Fibroblast of gingiva (primary cell): ENCODE measurements at places on chromosomes 2 and 18.

- no peak for DNase-seq
These were observed 162.2 kb upstream of the HNMT start for GRCh38 chr2:137802038-137802437.

- no peak for DNase-seq
These were observed 72.0 kb downstream of the RIF1 start for GRCh38 chr2:151481744-151482143.

DNA sequence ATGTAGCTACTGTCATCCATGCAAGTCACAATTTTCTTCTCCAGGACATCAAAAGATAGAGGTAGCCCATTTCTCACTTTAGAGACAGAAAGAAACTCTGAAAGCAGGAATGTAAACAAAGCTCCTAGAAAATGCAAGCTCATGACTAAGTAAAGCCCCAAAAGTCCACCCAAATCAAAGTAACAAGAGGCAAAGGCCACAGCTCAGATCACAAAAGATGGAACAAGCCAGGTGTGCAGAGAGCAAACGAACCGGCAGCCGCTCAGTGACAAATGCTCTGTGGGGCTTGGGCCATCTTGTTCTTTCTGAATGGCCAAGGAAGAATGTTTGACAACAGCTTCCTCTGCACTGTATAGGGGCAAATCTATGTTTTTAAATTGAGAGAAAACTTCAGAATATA lies 201.0 kb downstream of the CYRIA start:
- DNase-seq = no peak

DNA sequence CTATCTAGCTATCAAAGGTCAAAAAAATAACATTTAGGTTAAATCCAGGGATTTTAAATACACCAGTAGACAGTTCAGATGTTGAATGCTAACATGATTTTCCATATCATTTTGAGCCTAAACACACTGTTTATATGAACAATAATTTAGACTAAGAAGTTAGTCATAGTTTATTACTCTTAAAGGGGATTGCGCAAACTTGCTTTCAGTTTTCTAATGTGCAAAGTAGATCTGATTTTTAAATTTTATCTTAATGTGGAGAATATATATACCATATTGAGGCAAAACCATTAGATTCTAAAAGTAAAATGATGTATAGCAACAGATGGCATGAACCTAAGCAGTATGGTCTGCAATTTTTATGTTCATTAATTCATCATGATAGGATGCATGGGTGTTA lies 76.6 kb downstream of the CDH7 start:
- DNase-seq = no peak

DNA sequence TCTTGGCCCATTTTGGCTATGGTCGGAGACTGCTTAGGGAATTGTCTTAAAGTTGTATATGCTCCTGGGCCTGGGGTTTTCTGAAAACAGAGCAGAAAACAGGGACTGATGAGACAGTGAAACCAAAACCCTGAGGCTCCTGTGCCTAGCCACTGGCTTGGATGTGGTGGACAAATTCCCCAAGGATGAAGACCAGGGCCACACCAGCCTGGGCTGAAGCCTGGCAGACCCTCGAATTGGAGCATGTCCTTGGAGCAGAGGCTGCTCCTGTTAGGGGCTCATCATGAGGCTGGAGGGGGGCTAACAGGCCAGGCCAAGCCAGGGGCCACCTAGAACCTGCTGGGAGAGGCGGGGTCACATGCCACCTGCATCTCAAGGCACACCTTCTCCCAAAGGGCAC lies 68.1 kb downstream of the STPG4 start:
- DNase-seq = no peak

GRCh38 chr2:216344206-216344949 lies 27.9 kb downstream of the MARCHF4 start:
- no peak for DNase-seq

- DNase-seq = no peak
These were observed 99.7 kb upstream of the CYRIA start for GRCh38 chr2:16765356-16765755.

DNA sequence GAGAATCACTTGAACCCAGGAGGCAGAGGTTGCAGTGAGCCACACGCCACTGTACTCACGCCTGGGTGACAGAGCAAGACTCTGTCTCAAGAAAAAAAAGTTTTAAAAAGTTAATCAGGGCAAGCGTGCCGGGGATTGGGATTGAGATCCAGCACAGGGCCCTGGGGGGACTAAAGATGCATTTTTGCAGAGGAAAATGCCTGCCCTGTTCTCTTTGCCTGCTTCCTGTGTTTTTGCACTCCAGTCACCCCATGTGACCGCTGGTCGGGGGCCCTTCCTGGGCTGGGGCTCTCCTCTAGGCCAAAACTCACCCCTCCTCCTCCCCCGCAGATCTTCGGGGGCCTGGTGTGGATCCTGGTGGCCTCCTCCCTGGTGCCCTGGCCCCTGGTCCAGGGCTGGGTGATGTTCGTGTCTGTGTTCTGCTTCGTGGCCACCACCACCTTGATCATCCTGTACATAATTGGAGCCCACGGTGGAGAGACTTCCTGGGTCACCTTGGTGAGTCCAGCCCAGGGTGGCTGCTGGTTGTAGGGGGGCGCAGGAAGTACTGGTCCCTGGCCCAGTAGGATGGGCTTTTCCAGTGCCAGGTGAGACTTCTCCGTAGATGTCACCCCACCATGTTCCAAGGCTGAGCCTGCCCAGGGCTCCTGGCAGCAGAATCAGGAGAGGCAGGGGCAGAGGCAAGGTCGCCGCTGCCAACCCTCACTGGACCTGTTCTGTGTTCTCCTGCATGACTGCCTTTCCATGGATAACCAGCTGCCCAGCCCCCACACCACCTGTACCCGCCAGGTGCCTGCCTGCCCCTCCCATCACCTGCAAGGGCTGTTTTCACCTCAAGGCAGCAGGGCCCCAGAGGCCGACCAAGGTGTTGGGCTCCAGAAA lies 22.4 kb downstream of the MAL start:
- DNase-seq = no peak

- DNase-seq = peak; percentile 6
These were observed 91.5 kb upstream of the PARD3B start for GRCh38 chr2:204453730-204454167.

GRCh38 chr2:134500211-134500935 lies 218.4 kb downstream of the TMEM163 start:
- no peak for DNase-seq

DNA sequence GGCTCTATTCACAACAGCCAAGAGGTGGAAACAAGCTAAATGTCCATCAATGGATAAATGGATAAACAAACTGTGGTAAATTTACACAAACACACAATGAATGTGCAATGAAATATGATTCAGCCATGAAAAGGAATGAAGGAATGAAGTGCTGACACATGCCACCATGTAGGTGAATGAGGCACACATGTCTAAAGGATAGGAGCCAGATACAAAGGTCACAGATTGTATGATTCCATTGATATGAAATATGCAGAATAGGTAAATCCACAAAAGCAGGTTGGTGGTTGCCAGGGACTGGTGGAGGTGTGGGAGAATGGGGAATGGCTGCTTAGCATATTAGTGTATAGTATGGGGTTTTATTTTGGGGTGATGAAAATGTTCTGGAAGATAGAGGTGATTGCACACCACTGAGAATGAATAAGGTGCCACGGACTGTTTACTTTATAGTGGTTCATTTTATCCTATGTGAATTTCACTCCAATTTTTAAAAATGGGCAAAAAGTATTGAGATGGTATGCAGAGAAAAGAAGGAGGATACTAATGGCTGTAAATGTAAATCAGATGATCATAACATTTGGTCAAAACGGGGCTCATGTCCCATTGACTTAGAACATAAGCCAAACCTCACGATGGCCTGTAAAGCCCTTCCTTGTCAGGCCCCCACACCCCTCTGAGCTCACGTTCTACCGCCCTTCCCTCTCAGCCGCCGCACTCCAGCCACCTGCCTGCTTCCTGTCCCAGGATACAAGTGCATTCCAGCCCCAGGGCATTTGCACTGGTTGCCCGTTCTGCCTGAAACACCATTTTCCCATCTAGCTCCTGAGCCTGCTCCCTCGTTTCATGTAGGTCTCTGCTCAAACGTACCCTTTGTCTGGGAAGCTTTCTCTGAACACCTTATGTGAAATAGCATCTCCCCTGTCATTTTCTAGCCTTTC lies 165.5 kb downstream of the DDX1 start:
- no peak for DNase-seq

DNA sequence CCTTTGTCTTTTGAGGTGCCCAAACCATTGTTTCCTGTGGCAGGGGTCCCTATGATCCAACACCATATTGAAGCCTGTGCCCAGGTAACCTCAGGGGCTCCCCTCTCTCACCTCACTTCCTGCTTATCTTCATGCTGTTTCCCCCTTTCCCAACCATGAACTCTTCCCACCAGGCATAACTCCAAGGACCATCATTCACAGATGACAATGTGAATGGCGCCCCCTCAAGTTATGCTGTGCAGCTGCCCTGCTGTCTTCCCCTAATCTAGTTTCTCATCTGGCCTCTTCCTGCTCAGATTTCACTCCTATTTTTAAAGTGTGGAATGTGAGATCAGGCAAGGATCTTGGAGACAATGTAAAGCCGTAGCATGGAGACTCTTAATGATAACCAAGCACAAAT lies 1.4 kb downstream of the GMPPA start:
- DNase-seq = peak; percentile 16

DNA sequence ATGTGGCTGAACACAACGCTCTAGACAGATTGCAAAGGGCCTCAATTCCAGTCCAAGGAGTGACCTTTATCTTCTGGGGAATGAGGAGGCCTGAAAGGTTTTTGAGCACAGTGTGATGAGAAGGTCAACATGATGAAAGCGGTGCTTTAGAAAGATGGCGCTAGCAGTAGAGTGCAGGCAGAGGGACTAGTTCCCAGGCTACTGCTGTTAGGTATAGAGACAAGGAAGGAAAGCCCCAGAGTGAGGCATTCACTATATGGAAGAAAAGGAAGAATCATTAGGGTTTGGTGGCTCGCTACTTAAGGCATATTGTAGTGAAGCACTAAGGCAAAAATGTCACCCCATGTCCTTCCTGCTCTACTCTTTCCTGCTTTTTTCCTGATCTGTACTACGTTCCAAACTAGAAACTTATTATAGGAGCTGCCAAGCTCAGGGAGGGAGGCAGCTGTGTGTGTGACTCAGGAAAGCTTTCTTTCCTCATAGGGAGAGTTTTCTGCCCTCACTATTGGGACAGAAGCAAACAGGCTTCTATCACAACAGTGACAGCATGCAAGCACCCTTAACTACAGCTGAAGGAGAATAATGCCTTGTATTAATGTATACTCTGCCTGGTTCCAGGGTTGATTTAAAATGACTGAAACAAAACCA lies 160.8 kb upstream of the CAVIN2 start:
- peak; percentile 57 for DNase-seq

GRCh38 chr2:3747032-3747654 lies 43.8 kb downstream of the DCDC2C start:
- no peak for DNase-seq

GRCh38 chr2:61469424-61470121 lies 1.3 kb downstream of the USP34 start:
- no peak for DNase-seq

GRCh38 chr18:37533647-37534584 lies 31.7 kb downstream of the CELF4 start:
- no peak for DNase-seq

DNA sequence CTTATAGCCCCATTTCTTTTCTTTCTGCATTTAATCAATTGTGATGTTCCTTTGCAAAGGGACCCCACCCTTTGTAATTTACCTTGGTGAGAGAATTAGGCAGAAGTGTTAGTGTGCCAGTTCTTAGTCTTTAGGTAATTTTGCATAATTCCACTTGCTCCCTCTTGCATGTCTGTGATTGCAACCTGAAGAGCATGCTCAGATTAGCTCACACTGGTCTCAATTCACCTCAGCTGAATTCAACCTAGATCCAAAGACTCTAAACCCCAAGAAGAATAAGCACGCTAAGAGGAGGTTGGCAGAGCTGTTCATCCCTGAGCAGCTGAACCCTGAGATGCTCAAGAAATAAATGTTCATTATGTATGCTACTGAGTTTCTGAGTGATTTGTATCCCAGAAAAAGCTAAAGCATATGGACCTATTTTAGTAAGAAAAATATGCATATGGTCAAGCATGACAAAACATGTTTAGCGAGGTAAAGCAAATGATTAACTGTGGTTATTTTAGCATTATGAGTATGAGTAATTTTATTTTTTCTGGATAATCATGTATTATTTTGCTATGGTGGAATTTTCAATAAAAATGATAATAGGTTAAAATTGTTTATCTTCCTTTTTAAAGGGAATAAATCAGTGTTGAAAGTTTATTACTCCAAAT lies 299.2 kb upstream of the ZSWIM2 start:
- DNase-seq = no peak

DNA sequence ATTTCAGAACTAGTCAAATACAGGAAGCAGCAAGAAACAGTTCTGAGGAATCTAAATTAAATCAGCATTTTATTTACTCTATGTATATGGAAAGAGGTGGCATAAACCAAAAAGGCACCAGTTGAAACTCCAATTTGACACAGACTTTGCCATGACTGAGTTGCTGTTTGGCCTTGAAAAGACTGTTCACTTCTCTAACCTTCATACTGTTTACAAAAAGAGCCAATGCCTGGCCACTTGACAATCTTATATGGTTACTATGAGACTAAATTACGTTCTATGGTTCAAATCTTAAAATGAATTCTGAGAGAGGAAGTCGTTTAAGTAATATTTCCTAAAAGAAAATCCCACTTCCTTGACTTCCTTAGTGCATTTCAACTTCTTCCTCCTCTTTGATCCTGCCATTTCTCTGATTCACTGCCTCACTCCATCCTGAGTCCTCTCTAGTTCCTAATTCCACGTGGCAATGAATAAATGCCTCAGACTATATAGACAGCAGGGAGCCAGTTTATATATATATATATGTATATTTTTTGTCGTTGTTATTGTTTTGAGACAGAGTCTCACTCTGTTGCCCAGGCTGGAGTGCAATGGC lies 13.2 kb downstream of the CEP76 start:
- no peak for DNase-seq

DNA sequence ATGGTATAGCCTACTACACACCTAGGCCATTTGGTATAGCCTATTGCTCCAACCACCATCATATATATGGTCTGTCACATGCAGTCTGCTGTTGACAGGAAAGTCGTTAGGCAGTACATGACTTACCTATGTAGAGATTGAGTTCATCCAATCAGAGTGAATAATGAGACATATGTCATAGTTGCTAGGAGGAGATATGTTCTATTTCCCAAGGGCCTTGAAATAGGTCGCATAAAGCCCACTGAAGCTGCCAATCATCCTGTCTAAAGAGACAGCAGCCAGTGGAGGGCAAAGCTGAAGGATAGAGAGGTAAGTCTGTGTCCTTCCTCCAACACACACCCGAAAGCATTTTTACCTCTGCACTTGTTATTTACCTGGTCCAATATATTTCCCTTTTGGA lies 263.4 kb downstream of the PTPRM start:
- no peak for DNase-seq

- DNase-seq = peak; percentile 48
These were observed 245.0 kb downstream of the PTGR3 start for GRCh38 chr18:74963820-74964446.

GRCh38 chr2:30503695-30504052 lies 56.6 kb downstream of the LCLAT1 start:
- no peak for DNase-seq

DNA sequence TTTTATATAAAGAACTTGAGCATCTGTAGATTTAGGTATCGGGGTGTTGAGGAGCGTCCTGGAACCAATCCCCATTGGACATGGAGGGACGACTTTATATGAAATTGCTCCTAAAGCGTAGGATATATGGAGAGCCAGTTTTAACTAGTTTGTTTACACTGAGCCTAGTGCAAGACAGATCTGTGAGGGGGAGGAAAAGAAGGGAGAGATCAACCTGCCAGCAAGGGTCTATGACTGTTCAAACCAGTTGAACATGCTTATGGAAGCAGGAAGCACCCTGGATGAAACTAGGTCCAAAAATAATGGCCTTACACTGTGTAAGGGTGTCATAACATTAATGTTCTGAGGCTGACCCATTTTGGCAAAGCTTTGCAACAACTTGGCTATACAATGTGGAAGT lies 34.0 kb upstream of the SLC40A1 start:
- DNase-seq = no peak
